ENCODE measurements at places on chromosomes 1 and 21. TPM values are rescaled to one million over a fixed set of nuclear protein-coding genes. Genes with fewer than 3 reads are reported as not detected.

Gene QSOX1
- total RNA-seq, result 379 TPM

Gene CELA2A
- not detected for total RNA-seq

Gene CFHR1
- not detected for total RNA-seq

Gene KIAA0319L
- total RNA-seq, result 68.8 TPM
